RPMI7951 (cell line): ENCODE measurements at places on chromosomes 3 and 15.

DNA sequence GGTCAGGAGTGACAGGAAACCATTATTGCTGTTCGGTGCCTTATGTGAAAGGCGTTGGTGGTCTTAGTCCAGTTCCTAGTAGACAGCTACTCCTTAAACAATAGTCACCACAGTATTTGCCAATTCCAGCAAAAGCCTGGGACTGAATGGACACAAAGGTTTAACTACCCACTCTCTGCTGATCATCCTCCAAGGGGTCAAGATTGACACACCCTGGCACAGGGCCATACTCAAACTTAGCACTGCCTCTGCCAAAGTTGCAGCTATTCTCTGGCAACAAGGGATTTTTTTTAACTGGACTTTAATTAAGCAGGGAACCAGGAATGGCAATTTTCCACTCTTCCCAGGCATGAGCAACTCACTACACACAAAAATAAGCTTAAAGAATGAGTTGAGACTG lies 193.9 kb downstream of the NLGN1 start:
- DNase-seq = no peak

- no peak for DNase-seq
These were observed 286.5 kb upstream of the RBMS3 start for GRCh38 chr3:28994161-28994905.

- no peak for DNase-seq
These were observed 68.1 kb downstream of the EOMES start for GRCh38 chr3:27653803-27654558.

DNA sequence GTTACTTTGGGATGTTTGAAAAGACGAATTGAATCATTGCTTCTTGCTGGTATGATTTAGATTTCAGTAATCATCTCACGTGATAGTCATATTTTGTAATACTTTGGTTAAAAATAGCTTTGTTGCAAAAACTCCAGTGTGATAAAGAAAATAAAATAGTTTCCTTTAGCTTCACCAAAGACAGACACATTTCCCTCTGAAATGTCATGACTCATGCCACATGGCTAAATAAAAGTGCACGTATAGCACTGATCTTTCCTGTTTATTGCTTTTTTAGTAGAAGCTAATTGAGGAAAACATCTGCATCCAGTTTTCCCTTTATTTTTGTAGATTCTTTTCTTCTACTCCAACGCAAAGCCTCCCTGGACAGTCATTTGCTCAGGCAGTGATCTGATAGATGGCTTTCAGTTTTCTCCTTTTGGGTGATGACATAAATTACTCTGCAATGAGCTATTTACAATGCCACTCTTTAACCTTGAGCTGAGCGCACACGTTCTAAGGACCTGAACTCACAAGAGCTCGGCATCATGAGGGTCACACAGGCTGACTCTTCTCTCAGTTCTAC lies 84.9 kb downstream of the ARNT2 start:
- peak; percentile 85 for DNase-seq

DNA sequence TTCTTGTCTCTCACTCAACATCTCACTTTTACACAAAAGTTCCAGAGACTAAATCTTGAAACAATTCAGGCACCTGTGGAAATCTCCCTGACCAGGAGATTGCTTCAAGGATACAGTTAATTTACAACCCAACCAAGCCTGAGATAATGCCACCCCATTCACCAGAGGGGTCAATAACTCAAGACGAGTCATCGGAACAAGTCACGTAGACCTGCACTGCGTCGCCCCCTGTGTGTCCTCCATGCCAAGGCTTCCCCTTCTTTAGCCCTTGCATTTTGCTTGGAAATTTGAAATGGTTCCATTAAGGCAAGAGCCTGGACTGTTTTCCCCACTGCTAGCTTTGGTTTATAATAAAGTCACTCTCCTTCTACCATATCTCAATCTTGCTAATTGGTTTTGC lies 129.0 kb upstream of the NEO1 start:
- no peak for DNase-seq
